ENCODE measurements at places on chromosomes 7 and 10. TPM values are rescaled to one million over a fixed set of nuclear protein-coding genes. Genes with fewer than 3 reads are reported as not detected.

FANK1 gene
- 5.3 TPM for polyA plus RNA-seq

CFAP43 gene
- polyA plus RNA-seq: 1.1 TPM

DNA sequence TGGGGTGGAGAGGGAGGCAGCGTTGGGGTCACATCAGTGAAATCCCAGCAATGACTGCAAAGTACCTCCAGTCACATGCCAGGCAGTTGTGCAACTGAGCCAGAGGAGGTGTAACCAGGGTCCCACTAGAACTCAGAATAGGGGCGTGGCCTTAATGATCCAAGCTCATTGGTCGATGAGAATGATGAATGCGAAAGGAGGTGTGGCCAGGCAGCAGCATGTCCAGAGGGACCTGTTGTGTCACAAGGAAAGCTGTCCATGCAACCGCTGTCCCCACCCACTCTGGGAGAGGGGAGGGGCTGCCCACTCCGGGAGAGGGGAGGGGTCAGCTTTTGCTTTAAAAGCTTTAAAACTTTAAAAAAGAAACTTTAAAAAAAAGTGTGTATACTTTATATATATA, 25.3 kb upstream of the MTPAP start:
- no peak for DNase-seq

GRCh38 chr7:131029002-131029401, 295.0 kb upstream of the KLF14 start:
- DNase-seq: no peak

GRCh38 chr7:19572566-19572965, 136.3 kb downstream of the POLR1F start:
- DNase-seq: no peak

Data from ovary (tissue), 10 donors.